ENCODE measurements at places on chromosomes 7 and 10.

GRCh38 chr10:110370006-110370405 lies 65.3 kb upstream of the SMNDC1 start:
- DNase-seq = no peak

DNA sequence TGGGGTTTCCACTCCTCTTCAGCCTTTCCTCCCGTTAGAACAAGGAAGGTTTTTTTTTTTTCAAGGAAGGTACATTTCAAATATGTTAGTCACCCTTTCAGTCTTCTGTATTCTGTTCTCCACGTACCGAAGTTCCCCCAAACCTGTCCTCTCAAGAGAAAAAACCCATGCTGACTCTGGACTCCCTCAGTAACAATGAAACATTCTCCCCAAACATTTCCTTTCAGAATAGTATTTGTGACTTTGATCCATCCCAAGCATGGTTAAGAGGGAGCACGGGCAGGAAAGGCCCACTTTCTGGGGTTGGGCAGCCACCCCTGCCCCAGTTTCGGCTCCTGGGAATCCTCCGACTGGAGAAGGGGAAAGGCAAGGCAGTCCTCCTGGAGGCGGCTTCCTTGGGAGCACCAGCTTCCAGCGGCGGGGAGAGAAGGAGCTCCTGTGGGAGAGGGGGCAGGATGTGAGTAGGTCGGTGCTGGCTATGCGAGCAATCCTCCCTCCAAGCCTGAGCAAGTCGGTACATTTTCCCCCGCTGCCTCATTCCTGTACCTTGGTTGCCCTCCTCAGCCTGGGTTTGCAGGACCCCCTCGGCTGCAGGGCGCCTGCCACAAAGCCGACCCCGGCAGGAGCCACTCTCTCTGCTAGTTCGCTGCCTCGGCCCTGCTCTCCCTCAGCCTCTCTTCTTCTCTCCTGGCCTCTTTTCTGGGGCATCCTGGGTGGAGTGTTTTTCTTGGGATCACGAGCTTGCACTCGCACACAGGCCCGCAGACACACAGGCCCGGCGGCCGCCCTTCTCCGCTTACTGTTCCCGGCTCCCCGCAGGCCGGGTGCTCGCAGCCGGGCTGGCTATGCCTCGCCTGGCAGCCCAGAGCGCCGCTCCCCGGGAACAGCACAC lies 2.1 kb upstream of the HOXA1 start:
- no peak for DNase-seq

DNA sequence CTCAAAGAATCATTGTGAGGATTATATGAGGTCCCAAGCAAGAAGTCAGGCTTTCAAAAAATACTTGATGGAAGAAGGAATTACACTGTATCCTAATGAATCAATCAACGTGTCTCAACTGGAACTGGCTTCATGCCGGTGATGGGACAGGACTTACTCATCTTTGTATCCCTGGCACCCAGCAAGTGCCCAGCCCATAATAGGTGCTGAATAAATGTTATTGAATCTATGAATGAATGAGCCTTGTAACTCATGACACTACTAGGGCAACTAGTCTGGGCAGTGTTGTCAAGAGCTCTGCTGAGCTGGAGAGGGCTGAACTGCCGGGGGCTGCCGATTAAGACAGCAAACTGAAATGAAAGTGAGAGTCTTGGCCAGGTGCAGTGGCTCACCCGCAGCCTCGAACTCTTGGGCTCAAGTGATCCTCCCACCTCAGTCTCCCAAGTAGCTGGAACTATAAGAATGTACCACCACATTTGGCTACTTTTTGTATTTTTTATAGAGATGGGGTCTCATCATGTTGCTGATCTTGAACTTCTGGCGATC lies 87.2 kb upstream of the KIF5B start:
- DNase-seq = no peak

DNA sequence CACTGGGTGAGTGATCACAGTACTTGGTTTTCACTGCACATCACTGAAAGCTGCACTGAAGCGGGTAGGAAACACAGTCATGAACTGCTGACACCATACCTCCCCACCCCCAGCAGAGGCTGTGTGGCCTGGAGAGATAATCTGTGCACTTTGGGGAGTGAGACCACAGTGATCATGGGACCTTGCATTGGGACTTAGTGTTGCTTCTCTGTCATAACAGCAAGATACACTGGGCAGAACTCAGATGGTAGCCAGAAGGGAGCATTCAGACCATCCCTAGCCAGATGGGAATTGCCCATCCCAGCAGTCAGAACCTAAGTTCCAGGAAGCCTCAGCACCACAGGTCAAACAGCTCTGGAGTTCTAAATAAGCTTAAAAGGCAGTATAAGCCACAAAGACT lies 346.4 kb upstream of the TMEM229A start:
- no peak for DNase-seq

GRCh38 chr7:3154317-3154716 lies 110.7 kb upstream of the CARD11 start:
- no peak for DNase-seq

GRCh38 chr10:50557130-50557682 lies 66.5 kb downstream of the SGMS1 start:
- DNase-seq = no peak

DNA sequence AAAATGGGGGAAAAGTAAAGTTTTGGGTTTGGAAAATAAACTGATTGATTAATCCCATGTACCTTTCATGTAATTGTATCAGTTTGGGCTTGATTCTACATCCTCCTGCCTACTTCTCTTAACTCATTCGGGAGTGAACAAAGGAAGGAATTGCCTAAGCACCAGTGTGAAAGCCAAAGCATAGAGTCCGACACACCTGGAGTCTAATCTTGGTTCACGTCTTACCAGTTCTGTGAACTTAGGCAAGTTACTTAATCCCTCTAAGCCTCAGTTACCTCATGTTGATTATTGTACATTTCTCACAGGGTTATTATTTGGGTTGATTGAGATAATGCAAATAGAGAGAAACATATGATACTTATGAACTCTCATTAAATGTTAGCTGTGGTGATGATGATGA lies 41.1 kb upstream of the PRPS1L1 start:
- DNase-seq = no peak

GRCh38 chr10:104612571-104613205 lies 28.4 kb upstream of the SORCS3 start:
- DNase-seq = no peak

DNA sequence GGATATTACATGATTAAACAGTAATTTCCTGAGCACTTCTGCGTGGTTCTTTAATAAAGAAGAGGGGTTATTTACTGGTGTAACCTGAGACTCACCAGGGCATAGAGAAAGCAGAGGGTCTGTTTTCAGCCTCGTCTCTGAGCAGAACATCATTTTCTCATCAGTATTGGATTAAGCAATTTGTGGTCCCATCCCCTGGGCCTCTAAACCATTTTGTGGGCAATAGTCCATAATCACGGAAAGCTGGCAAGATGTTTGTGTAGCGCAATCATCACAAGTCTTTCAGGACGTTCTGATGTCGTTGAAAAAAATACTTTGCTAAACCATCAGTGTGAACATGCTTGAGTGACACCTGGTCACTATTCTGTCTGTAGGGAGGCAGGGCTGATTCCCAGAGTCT lies 37.1 kb upstream of the SEC61G start:
- DNase-seq = no peak

DNA sequence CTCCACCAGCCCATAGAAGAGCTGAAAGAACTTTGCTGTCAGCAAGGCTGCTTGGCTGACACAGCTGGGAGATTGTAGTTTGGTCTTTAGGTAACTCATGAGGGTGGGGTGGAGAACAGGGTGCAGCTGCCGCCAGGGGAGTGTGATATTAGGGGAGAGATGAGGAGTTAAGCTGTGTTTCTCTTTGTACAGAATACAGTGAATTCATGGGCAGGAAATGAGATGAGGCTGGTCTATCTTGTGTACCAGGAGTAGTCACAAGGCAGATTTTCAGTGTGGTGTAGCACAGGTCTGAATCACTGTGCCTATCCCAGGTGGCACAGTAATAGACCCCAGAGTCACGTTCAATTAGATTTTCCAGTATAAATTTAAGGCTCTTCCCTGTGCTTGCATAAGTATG lies 56.6 kb upstream of the TARP start:
- DNase-seq = no peak

DNA sequence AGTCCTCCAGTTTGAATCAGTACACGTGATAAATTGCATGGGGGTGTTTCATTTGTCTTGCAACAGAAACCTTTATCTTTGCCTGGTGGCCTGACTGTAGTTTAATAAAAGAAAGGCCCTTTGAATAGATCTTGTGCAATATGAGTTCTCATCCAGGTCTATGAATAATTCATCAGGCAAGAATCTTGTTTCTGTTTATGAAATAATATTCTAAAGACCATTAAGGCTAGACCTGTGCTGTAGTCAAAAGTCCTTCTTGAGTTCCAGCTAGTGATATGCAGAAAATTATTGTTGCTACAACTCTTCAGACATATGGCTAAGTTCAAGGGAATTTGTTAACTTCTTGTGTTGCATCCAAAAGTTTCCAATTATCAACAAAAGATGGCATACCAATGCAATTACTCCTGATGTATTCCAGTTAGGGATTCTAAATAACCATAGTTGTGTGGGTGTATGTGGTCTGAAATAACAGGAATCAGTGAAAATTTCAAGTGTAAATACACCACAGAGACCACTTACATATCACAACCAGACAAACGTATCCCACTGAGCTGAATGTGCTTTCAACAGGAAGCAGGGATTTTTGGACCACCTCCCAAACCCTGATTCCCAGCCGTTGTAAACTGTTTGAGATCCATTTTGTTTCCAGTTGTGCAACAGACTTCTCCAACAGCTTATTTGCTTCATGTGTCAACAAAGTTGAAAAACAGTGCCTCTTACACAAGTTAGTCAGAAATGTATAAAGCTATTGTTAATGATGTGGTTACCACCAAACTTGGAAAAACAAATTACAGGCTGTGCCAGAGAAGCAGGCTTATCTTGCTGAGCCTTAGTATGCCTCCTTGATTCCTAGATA lies 54.7 kb upstream of the BICC1 start:
- DNase-seq = no peak

DNA sequence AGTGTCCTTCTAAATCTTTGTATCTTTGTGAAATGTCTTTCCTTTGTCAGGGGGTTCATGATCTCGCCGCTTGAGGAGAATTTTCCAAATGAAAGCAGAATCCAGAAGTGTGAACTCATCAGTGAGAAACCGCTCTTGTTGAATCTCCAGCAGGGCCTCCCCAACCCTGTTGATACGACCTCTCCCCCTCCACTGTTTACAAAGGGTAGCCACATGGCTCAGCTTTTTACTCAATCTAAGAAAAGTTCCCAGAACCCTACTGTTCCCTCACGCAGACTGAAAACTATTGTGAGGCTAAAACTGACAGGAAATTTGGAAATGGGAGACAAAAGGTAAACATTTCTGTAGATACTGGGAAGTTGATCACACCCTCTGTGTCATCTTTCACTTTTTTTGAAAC lies 73.9 kb downstream of the SEMA3C start:
- no peak for DNase-seq

DNA sequence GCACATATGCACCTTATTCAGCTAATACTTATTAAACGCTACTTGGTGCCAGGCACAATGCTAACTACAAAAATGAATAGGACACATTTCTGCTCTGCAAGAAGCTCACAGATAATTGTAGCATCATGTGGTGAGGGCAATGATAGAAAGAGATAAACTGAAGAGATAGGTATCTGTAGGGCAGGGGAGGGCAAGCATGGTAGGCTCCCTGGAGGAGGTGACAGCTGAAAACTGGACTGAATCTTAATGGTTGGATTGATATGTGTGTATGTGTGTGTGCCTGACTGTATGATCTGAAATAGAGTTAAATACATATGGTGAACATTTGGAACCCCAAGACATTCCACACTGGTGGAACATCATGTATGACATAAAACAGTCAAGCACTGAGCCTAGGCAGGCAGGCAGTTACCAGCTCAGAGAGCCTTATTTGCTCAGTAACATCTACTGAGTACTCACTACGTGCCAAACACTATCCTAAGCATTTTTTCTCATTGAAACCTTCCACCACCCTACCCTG lies 4.8 kb upstream of the CEP55 start:
- no peak for DNase-seq

- DNase-seq = no peak
These were observed 49.7 kb upstream of the WNT16 start for GRCh38 chr7:121279060-121279620.

DNA sequence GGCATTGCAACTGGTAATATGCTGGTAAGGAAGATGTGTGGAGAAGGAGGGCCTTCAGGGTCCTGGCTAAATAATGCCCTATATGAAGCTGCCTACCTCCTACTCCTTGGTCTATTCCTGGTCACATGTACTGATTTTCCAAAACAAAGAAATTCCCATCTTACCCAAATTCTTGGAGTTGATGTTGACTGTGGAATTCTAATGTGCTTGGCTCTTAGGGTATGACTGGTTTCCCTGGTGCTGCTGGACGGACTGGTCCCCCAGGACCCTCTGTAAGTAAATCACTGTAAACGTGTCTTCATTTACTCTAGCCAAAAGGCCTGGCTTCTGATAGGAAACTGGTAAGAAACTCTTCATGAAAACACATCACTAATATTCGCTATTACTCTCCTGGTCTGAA lies 27.0 kb downstream of the COL1A2 start:
- no peak for DNase-seq

DNA sequence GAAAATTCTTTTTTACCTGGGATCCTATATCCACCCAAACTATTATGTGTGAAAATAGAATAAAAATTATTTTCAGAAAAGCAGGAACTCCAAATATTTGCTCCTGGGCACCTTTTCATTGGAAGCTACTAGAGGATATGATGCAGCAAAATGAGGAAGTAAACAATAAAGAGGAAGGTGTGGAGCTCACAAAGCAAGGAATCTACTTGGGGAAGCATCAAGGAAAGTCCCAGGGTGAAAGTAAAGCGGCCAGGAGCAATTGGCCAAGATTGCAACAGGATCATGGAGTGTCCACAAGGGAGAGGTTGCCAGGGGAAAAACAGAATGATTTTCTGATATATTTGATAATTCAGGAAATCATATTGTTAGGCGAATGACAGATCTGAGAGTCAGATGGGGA lies 80.8 kb downstream of the CARD11 start:
- no peak for DNase-seq

GRCh38 chr7:151754142-151754590 lies 122.7 kb downstream of the PRKAG2 start:
- DNase-seq = no peak

- no peak for DNase-seq
These were observed 169.1 kb upstream of the TNS3 start for GRCh38 chr7:47751043-47751442.

DNA sequence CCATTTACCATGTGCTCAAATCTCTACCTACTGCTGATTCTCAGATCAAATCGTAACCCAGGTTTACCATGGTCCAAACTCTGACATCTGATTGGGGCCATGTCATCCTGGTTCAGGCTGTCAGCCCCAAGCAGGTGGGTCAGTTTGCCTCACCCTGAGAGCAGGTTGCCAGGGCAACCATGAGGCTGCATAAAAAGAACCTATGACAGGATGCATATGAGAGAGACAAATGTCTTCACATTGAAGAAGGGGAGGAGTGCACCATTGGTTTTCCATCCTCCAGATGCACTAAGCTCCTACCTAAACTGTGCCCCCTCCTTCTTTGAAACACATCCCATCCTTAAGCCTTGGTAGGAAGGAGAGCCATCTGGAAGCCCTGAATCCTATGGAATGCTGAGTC lies 10.2 kb downstream of the PRSS1 start:
- no peak for DNase-seq
